ENCODE measurements at places on chromosomes 7 and 10. TPM values are rescaled to one million over a fixed set of nuclear protein-coding genes. Genes with fewer than 3 reads are reported as not detected.

The CLCN1 gene
- not detected for total RNA-seq

The GCK gene
- total RNA-seq = not detected

The VSTM2A gene
- not detected for total RNA-seq

The ANKRD7 gene
- 0.39 TPM for total RNA-seq

The STEAP1B gene
- total RNA-seq = 37.4 TPM

The MTG1 gene
- 38.7 TPM for total RNA-seq

The LRRTM3 gene
- total RNA-seq = not detected

The TEX47 gene
- not detected for total RNA-seq

The MMP21 gene
- not detected for total RNA-seq

The TEX36 gene
- not detected for total RNA-seq

The BMPER gene
- total RNA-seq = 9.9 TPM

The PDK4 gene
- not detected for total RNA-seq

The CYP2C9 gene
- not detected for total RNA-seq

The CALHM1 gene
- not detected for total RNA-seq

The ZNF722 gene
- total RNA-seq = not detected

The MYL10 gene
- total RNA-seq = not detected

The DGKI gene
- total RNA-seq = 1.8 TPM

The GRID1 gene
- total RNA-seq = not detected

DNA sequence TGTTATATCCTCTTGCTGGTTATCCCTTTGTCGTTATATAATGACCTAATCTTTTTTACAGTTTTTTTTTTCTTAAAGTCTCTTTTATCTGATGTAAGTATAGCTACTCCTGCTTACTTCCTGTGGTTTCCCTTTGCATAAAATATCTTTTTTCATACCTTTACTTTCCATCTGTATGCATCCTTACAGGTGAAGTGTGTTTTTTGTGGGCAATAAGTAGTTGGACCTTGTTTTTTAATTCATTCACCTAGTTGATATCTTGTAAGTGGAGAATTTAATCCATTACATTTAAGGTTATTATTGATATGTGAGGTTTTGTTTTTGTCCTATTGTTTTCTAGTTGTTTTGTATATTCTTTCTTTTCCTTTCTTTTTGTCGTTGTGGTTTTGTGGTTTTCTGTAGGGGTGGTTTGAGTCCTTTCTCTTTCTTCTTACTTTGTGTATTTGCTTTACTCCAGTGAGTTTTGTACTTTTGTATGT lies 168.6 kb downstream of the MLLT10 start:
- H3K27ac ChIP-seq = no peak overlapping the region
- peaks cover 59% of the 10 kb centered on the region for H3K36me3 ChIP-seq
- DNase-seq = no peak
- H3K27me3 ChIP-seq = peaks cover 4% of the 10 kb centered on the region
- H3K4me3 ChIP-seq = no peak overlapping the region

- peaks cover 8% of the 10 kb centered on the region for H3K4me1 ChIP-seq
- no peaks in the 10 kb centered on the region for H3K27me3 ChIP-seq
- no peak for DNase-seq
- H3K4me3 ChIP-seq = peak overlapping the region; percentile 6
- no peaks in the 10 kb centered on the region for H3K36me3 ChIP-seq
These were observed 879.5 kb downstream of the SORCS1 start for GRCh38 chr10:106284802-106285587.

- H3K27me3 ChIP-seq = peaks cover 6% of the 10 kb centered on the region
- H3K4me3 ChIP-seq = no peak overlapping the region
- no peaks in the 10 kb centered on the region for H3K4me1 ChIP-seq
- DNase-seq = no peak
- H3K27ac ChIP-seq = no peak overlapping the region
- H3K36me3 ChIP-seq = no peaks in the 10 kb centered on the region
These were observed 156.1 kb downstream of the RELN start for GRCh38 chr7:103833401-103833800.

DNA sequence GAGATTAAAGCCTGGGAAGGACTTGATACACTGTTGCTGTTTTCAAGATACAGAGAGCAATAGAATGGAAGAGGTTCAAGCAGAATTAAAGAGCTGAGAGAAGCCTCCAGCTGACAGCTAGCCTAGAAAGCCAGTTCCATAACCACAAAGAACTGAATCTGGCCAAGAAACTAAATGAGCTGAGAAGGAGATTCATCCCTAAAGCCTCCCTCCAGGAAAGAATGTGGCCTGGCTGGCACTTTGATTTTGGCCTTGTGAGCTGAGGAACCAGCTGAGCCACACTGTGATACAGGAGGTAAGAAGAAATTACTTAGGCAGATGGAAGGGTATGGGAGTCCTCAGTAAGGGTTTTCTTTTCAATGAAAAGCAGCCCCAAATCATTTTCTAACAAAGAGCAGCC lies 324.1 kb downstream of the PHF14 start:
- H3K36me3 ChIP-seq = 0 out of 2 replicates have a peak, but pooled peaks cover 5% of the 10 kb centered on the region
- no peak overlapping the region for H3K4me3 ChIP-seq
- no peak overlapping the region for H3K27ac ChIP-seq
- DNase-seq = no peak
- H3K27me3 ChIP-seq = peaks cover 4% of the 10 kb centered on the region

- peaks cover 9% of the 10 kb centered on the region for H3K27me3 ChIP-seq
- H3K27ac ChIP-seq = no peak overlapping the region
- no peaks in the 10 kb centered on the region for H3K36me3 ChIP-seq
- DNase-seq = no peak
- H3K4me1 ChIP-seq = no peaks in the 10 kb centered on the region
- H3K4me3 ChIP-seq = no peak overlapping the region
These were observed 41.5 kb downstream of the GATA3 start for GRCh38 chr10:8095959-8096358.

- peak; percentile 74 for DNase-seq
- no peaks in the 10 kb centered on the region for H3K36me3 ChIP-seq
- peaks cover 44% of the 10 kb centered on the region for H3K4me1 ChIP-seq
- peak overlapping the region; percentile 86 for H3K27ac ChIP-seq
- peak overlapping the region; percentile 82 for H3K4me3 ChIP-seq
- H3K27me3 ChIP-seq = peaks cover 3% of the 10 kb centered on the region
These were observed 14.1 kb upstream of the DDIT4 start for GRCh38 chr10:72259491-72260238.

- peak overlapping the region; percentile 67 for H3K4me3 ChIP-seq
These were observed 1.5 kb downstream of the MEST start for GRCh38 chr7:130493275-130493873.

- H3K27me3 ChIP-seq = no peaks in the 10 kb centered on the region
- H3K4me3 ChIP-seq = no peak overlapping the region
- no peaks in the 10 kb centered on the region for H3K36me3 ChIP-seq
- H3K4me1 ChIP-seq = no peaks in the 10 kb centered on the region
These were observed 88.0 kb upstream of the ADAM12 start for GRCh38 chr10:126476246-126476645.

DNA sequence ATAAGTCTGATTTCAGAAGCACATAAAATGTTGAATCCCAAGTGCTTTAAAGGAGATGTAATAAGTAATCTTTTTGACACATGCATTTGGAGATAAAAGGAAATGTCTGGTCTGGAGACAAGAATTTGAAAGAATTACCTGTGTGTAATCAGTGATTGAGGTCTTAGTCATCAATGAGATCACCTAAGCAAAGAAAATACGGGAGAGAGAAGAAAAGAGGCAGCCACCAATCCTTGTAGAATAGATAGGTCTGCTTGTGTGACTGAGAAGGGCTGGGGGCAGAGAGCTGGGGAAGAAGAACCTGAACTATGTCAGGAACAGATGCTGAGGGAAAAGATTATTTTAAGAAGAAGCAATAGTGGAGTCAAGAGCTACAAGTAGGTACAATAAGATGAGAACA lies 49.3 kb upstream of the ITPRID1 start:
- DNase-seq = no peak
- peaks cover 5% of the 10 kb centered on the region for H3K36me3 ChIP-seq
- no peak overlapping the region for H3K4me3 ChIP-seq
- no peak overlapping the region for H3K27ac ChIP-seq

GRCh38 chr7:148332191-148333186 lies 258.1 kb upstream of the C7orf33 start:
- no peak overlapping the region for H3K27ac ChIP-seq
- H3K4me3 ChIP-seq = no peak overlapping the region
- H3K36me3 ChIP-seq = peaks cover 20% of the 10 kb centered on the region
- peaks cover 4% of the 10 kb centered on the region for H3K27me3 ChIP-seq
- no peaks in the 10 kb centered on the region for H3K4me1 ChIP-seq

DNA sequence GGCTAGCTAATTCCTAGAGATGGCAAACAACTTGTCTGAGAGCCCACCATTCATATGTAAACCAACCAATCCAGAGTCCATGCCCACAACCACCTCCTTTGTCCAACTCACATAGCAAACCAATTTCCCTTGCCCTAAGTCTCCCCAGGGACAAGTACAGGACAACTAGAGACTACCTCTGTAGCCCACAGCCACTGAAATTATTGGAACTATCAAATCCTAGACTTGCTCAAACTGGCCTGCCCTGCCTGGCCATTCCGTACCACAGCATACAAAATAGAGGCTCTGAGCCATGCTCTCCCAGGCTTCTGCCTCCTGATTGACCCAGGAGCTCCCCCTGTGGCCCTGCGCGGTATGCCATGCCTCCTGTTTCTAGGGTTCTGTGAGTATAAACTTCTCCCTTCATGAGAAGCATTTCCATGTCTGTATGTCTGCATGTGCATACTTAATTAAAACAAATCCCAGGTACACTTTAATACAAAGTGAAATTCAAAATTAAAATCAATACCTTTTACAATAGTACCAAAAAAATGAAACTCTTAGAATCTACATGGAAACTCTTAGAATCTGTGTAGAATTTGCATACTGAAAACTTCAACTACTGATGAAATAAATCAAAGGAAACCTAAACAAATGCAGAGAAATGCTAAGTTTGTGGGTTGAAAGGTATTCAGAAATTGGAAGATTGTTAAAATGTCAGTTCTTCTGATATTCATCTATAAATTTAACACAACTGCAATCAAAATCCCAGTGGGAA lies 4.0 kb upstream of the HECW1 start:
- no peaks in the 10 kb centered on the region for H3K36me3 ChIP-seq
- DNase-seq = peak; percentile 48
- H3K4me1 ChIP-seq = peaks cover 27% of the 10 kb centered on the region
- no peak overlapping the region for H3K4me3 ChIP-seq
- peaks cover 15% of the 10 kb centered on the region for H3K27me3 ChIP-seq

- H3K4me3 ChIP-seq = no peak overlapping the region
- peaks cover 1% of the 10 kb centered on the region for H3K27me3 ChIP-seq
- DNase-seq = no peak
- H3K36me3 ChIP-seq = peaks cover 56% of the 10 kb centered on the region
- peak overlapping the region; percentile 65 for H3K27ac ChIP-seq
These were observed 73.3 kb downstream of the CREB3L2 start for GRCh38 chr7:137928626-137929025.

GRCh38 chr10:62059217-62059920 lies 157.9 kb downstream of the ARID5B start:
- H3K27me3 ChIP-seq = no peaks in the 10 kb centered on the region
- no peak for DNase-seq

- H3K4me1 ChIP-seq = peaks cover 27% of the 10 kb centered on the region
- no peaks in the 10 kb centered on the region for H3K36me3 ChIP-seq
- DNase-seq = no peak
These were observed 19.7 kb downstream of the UBE3C start for GRCh38 chr7:157158400-157158799.

DNA sequence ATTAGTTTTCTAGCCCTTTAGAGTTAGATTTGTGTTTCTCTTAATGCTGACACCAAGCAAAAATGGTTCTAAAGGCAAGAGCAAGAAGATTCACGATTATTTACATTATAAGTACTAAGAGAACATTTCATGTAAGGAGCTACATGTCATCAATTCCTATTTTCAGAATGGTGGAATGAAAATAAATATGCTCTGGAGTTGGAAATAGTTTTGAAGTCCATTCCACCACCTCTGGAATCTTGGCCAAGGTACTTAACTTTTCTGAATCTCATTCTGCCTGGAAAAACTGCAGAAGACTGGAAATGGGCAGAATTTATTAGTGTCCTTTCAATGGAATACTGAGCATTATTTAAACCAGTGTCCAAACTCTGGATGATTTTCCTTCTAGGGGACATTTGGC lies 125.1 kb upstream of the RAB11FIP2 start:
- H3K27me3 ChIP-seq = 0 out of 2 replicates have a peak, but pooled peaks cover 1% of the 10 kb centered on the region
- H3K27ac ChIP-seq = no peak overlapping the region
- DNase-seq = no peak
- no peaks in the 10 kb centered on the region for H3K36me3 ChIP-seq
- no peak overlapping the region for H3K4me3 ChIP-seq
- no peaks in the 10 kb centered on the region for H3K4me1 ChIP-seq

- H3K4me3 ChIP-seq = no peak overlapping the region
- no peaks in the 10 kb centered on the region for H3K36me3 ChIP-seq
- DNase-seq = no peak
These were observed 6.0 kb downstream of the WIPF3 start for GRCh38 chr7:29812185-29812876.

- no peaks in the 10 kb centered on the region for H3K27me3 ChIP-seq
- H3K4me1 ChIP-seq = no peaks in the 10 kb centered on the region
These were observed 293.4 kb upstream of the RNF32 start for GRCh38 chr7:156347132-156347531.

DNA sequence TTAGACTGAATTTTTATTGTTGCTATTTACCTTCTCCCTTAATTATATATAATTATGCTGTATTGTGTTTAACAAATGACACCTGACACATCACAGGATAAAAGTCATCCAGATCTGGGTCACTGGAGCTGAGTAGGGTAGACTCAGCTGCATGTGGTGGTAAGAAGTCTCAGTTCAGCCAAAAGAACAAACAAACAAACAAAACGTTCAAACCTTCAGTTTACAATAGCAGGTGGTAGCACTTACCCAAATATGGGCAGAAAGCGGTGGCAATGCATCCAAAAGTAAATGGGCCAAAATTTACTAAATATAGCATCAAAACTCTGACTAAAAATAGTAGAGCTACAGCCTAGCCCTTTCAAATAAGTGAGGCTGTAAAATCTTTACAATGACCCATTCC lies 42.2 kb downstream of the ZWINT start:
- no peak for DNase-seq
- no peak overlapping the region for H3K27ac ChIP-seq
- no peaks in the 10 kb centered on the region for H3K27me3 ChIP-seq
- no peaks in the 10 kb centered on the region for H3K4me1 ChIP-seq

- no peak overlapping the region for H3K27ac ChIP-seq
- H3K36me3 ChIP-seq = peaks cover 32% of the 10 kb centered on the region
- H3K4me3 ChIP-seq = no peak overlapping the region
- H3K4me1 ChIP-seq = peaks cover 34% of the 10 kb centered on the region
- peaks cover 3% of the 10 kb centered on the region for H3K27me3 ChIP-seq
These were observed 238.4 kb downstream of the DIP2C start for GRCh38 chr10:451021-451471.

- DNase-seq = peak; percentile 16
- H3K4me1 ChIP-seq = peaks cover 9% of the 10 kb centered on the region
- H3K27ac ChIP-seq = no peak overlapping the region
- peaks cover 11% of the 10 kb centered on the region for H3K27me3 ChIP-seq
These were observed 224.8 kb upstream of the LYZL1 start for GRCh38 chr10:29063806-29064644.

DNA sequence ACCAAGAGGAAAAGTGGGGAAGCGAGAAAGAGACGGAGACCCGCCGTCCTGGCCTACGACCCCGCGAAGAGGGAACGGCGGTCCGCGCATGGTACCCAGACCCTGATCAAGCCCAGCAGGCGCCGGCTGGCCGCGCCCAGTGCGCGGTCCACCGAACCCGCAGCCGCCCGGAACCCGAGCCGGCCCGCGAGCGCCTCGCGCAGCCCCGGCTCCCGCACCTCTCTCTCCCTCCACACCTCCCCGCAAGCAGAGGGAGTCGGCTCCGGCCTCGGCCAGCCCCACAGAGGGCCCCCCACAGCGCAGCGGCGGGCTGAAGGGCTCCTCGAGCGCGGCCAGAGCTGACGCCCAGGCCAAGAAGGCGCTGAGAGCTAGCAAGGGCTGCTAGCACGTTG lies 164.7 kb downstream of the AGMO start:
- DNase-seq = no peak
- no peak overlapping the region for H3K27ac ChIP-seq
- H3K4me3 ChIP-seq = no peak overlapping the region
- H3K36me3 ChIP-seq = peaks cover 5% of the 10 kb centered on the region
- peaks cover 6% of the 10 kb centered on the region for H3K27me3 ChIP-seq
- H3K4me1 ChIP-seq = peaks cover 18% of the 10 kb centered on the region
